ENCODE measurements at places on chromosomes 5 and 9. TPM values are rescaled to one million over a fixed set of nuclear protein-coding genes. Genes with fewer than 3 reads are reported as not detected.

Gene CEP72
- total RNA-seq, result 27.0 TPM

Gene PCDHB7
- total RNA-seq, result not detected

GRCh38 chr5:175603987-175604739, 53.7 kb upstream of the HRH2 start:
- H3K27me3 ChIP-seq, result no peaks in the 10 kb centered on the region
- H3K36me3 ChIP-seq, result no peaks in the 10 kb centered on the region
- no peak overlapping the region for H3K27ac ChIP-seq
- peaks cover 9% of the 10 kb centered on the region for H3K4me1 ChIP-seq
- no peak for DNase-seq

DNA sequence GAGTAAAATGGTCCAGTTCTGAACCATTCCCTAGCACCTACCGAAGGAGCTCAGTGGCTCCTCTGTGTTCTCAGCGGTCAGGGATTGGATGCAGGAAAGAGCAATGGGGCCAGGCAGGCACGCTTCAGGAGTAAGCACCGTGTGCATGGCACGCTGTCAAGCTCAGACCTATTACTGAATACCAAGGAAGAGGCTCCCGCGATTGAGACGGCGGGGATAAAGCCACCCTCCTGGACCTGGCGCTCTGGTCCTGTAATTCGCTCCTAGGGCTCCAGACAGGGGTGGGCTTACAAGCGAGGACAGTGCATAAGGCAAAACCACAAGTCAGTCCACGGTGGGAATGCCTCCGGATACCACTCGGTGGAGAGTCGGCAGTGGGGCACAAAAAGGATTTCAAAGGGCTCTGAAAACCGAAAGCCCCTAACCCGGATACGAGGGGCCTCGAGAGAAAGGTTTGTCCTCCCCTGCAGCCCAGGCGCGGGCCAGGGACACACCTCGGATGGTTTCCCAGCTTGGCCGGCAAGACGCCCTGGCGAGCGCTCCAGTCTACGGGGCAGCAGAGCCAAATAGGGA, 988 bp downstream of the OXCT1 start:
- H3K36me3 ChIP-seq, result peaks cover 17% of the 10 kb centered on the region
- peak; percentile 20 for DNase-seq
- peaks cover 55% of the 10 kb centered on the region for H3K4me1 ChIP-seq
- H3K27me3 ChIP-seq, result no peaks in the 10 kb centered on the region

Gene MYOZ3
- total RNA-seq, result 0.20 TPM

Gene ZFP37
- 1.4 TPM for total RNA-seq

Gene ENHO
- total RNA-seq, result not detected

Gene PSMB7
- 155 TPM for total RNA-seq

GRCh38 chr9:78985084-78985738, 586.6 kb upstream of the TLE4 start:
- H3K4me3 ChIP-seq, result no peak overlapping the region
- H3K27ac ChIP-seq, result no peak overlapping the region
- H3K4me1 ChIP-seq, result no peaks in the 10 kb centered on the region
- DNase-seq, result no peak
- no peaks in the 10 kb centered on the region for H3K27me3 ChIP-seq
- no peaks in the 10 kb centered on the region for H3K36me3 ChIP-seq

DNA sequence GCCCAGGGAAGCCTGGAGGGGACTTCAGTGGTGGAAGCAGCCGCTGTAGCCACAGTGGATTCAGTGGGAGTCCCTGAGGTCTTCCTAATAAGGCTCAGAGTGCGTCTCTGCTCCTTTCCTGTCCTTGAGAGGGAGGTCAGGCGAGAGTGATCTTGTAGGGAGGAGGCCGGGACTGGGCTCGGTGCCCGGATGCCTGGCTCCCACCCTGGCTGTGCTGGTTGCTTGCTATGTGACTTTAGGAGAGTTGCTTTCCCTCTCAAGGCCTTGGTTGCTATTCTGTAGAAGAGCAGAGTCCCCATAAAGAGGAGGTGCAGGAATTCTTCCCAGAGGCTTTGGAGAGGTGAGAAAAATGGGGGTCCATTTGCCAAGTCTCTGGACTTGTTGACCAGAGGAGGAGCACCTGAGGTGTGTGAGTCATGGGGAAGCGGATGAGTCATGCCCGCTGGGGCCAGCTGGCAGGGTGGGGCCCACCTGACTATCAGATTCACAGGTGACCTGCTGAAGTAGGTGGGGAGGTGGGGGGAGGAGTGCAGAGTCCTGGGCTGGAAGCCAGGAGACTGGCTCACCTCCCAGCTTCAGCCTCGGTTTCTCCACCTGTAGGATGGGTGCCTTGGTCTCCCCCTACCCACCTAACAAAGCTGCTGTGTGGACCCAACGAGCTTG, 13.8 kb downstream of the GSN start:
- H3K36me3 ChIP-seq, result no peaks in the 10 kb centered on the region
- peak; percentile 37 for DNase-seq
- no peak overlapping the region for H3K4me3 ChIP-seq
- peaks cover 18% of the 10 kb centered on the region for H3K4me1 ChIP-seq
- H3K27ac ChIP-seq, result no peak overlapping the region
- no peaks in the 10 kb centered on the region for H3K27me3 ChIP-seq

Gene FOXD4
- total RNA-seq, result not detected

- no peaks in the 10 kb centered on the region for H3K4me1 ChIP-seq
- H3K36me3 ChIP-seq, result no peaks in the 10 kb centered on the region
- no peak overlapping the region for H3K27ac ChIP-seq
- H3K27me3 ChIP-seq, result peaks cover 5% of the 10 kb centered on the region
Measured at GRCh38 chr5:137466889-137467288, 32.2 kb downstream of the SPOCK1 start.

GRCh38 chr5:170225326-170226128, 7.3 kb upstream of the C5orf58 start:
- no peaks in the 10 kb centered on the region for H3K36me3 ChIP-seq
- H3K4me1 ChIP-seq, result peaks cover 5% of the 10 kb centered on the region
- no peak overlapping the region for H3K27ac ChIP-seq
- no peak overlapping the region for H3K4me3 ChIP-seq
- peak; percentile 91 for DNase-seq
- no peaks in the 10 kb centered on the region for H3K27me3 ChIP-seq

DNA sequence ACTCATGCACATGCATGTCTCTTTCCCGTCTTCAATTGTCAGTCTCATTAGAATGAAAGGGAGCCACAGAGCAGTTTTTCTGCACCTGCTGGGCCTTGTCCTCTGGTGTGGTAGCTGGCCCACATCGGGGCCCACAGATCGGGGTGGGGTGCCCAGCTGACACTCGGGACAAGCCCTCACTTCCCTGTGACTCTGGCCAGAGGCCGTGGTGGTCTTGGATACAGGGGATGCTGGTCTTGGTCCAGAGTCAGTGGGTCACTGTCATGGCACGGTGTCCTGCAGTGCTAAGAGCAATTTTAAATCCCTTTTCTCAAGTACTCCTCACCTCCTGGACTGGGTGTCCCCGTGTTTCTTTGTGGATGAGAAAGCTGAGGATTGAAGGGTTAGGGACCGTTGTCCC, 193.2 kb downstream of the CACNA1B start:
- no peaks in the 10 kb centered on the region for H3K4me1 ChIP-seq
- H3K4me3 ChIP-seq, result no peak overlapping the region
- DNase-seq, result no peak
- no peaks in the 10 kb centered on the region for H3K36me3 ChIP-seq
- H3K27ac ChIP-seq, result no peak overlapping the region

DNA sequence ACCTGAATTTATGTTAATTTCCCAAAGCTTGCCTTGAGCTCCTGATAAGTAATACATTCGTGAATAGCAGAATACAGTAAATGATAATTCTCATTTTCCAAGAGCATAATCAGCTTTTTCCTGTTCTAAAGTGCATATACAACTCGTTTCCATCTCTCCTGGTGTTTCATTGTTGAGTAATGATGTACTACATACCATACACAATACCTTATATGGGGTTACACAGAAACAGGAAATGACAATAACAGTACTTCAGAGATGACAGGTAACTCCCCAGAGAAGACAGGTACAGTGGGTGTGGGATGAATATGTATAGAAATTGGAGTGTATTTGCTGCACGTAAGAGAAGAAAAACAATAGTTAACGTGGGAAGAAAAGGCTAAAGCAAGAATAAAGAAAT, 287.1 kb downstream of the TENT4A start:
- H3K27me3 ChIP-seq, result peaks cover 9% of the 10 kb centered on the region
- H3K27ac ChIP-seq, result no peak overlapping the region
- DNase-seq, result no peak
- peaks cover 2% of the 10 kb centered on the region for H3K4me1 ChIP-seq
- H3K4me3 ChIP-seq, result no peak overlapping the region

Gene JMY
- total RNA-seq, result 6.1 TPM

Gene C5orf58
- total RNA-seq, result not detected

GRCh38 chr9:124757616-124758015, 13.5 kb downstream of the NR6A1 start:
- H3K27ac ChIP-seq, result no peak overlapping the region
- no peak for DNase-seq
- H3K27me3 ChIP-seq, result peaks cover 71% of the 10 kb centered on the region
- H3K4me3 ChIP-seq, result no peak overlapping the region

DNA sequence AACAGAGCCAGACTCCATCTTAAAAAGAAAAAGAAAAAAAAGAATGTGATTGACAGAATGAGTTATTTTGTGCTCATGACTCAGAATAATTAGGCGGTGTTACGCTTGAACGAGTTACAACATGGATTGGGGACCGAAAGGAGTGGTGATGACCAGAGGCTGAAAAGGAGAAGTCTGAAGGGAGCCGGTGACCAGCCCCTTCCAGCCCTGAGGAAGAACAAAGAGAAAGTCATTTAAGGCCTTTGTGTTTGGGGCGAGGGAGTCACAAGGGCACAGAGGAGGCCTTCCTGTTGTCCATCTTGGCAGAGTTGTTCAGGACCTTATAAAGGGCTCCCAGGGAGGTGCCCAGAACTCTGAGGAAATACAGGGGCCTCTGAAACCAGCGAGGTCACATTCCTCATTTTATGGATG, 131.6 kb downstream of the GOLPH3 start:
- no peak for DNase-seq
- no peaks in the 10 kb centered on the region for H3K4me1 ChIP-seq
- H3K4me3 ChIP-seq, result no peak overlapping the region
- H3K27me3 ChIP-seq, result no peaks in the 10 kb centered on the region
- H3K27ac ChIP-seq, result no peak overlapping the region

DNA sequence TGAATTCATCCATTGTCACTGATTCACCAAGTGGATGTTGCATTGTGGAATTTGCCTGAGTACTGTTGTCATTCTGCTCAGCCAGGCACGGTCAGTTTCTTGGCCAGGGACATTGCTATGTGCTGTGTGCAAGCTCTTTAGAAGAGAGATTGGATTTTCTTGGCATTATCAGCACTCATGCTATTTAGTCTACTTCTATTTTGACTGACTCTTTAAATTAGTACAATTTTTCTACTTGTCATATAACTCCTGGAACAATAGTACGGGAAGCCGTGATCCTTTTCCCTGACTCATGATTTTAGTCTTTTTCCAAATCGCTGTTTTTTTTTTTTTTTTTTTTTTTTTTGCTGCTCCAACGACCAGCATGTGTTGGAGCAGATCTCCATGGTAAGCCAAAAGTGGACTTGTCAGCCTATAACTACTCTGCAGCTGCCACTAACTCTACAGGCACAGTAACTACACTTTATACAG, 129.7 kb downstream of the CDC42SE2 start:
- H3K4me1 ChIP-seq, result peaks cover 83% of the 10 kb centered on the region
- peak overlapping the region; percentile 88 for H3K27ac ChIP-seq
- H3K4me3 ChIP-seq, result peak overlapping the region; percentile 66
- H3K36me3 ChIP-seq, result peaks cover 80% of the 10 kb centered on the region
- DNase-seq, result no peak
- H3K27me3 ChIP-seq, result no peaks in the 10 kb centered on the region

Gene NAIP
- 4.9 TPM for total RNA-seq

DNA sequence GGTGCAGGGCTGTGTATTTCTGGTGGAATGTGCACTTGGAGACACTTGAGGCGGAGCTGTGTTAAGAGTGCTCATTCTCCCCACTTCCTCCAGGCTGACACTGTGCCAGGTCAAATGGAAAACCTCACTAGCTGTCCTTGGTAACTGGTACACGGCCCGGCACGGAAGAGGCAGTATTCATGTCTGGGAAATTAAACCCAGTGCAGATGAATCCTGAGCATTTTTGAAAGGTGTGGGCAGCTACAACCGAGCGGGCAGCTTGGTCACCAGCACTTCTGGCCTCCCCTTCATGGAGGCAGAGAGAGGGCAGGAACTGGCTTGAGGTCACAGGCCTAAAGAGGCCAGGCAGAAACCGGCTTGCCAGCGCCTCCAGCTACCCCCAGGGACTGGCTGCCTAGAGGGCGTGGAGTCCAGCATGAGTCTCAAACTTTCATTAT, 1.6 kb downstream of the CLPTM1L start:
- peaks cover 26% of the 10 kb centered on the region for H3K4me1 ChIP-seq
- no peak overlapping the region for H3K27ac ChIP-seq
- no peaks in the 10 kb centered on the region for H3K27me3 ChIP-seq
- H3K36me3 ChIP-seq, result peaks cover 27% of the 10 kb centered on the region
- DNase-seq, result no peak

GRCh38 chr5:167653645-167654106, 637.8 kb upstream of the WWC1 start:
- H3K4me3 ChIP-seq, result no peak overlapping the region
- no peaks in the 10 kb centered on the region for H3K27me3 ChIP-seq
- no peak for DNase-seq
- no peaks in the 10 kb centered on the region for H3K4me1 ChIP-seq

DNA sequence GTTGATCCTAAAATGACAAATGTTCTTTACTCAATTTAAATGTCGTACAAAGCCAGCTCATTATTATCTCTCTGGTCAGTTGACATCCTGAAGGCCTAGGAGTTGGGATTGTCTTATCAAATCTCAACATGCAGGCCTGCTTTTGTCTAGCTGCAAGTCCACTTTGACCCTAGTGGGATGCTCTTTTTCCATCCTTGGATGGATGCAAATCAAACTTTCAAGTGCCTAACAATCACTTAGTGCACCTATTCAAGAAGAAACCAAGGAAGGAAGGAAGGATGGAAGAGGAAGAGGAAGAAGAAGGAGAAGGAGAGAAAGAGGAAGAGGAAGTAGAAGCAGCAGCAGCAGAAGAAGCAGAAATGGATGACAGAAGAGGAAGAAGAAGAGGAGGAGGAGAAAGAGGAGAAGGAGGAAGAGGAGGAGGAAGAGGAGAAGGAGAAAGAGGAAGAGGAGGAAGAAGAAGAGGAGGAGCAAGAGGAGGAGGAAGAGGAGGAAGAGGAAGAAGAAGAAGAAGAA, 109.6 kb downstream of the PIK3R1 start:
- H3K27me3 ChIP-seq, result peaks cover 1% of the 10 kb centered on the region
- H3K36me3 ChIP-seq, result no peaks in the 10 kb centered on the region
- H3K4me3 ChIP-seq, result no peak overlapping the region
- H3K4me1 ChIP-seq, result no peaks in the 10 kb centered on the region

- no peaks in the 10 kb centered on the region for H3K4me1 ChIP-seq
- peaks cover 14% of the 10 kb centered on the region for H3K27me3 ChIP-seq
- no peak overlapping the region for H3K4me3 ChIP-seq
- H3K27ac ChIP-seq, result no peak overlapping the region
Measured at GRCh38 chr9:137924761-137925369, 47.3 kb downstream of the CACNA1B start.

DNA sequence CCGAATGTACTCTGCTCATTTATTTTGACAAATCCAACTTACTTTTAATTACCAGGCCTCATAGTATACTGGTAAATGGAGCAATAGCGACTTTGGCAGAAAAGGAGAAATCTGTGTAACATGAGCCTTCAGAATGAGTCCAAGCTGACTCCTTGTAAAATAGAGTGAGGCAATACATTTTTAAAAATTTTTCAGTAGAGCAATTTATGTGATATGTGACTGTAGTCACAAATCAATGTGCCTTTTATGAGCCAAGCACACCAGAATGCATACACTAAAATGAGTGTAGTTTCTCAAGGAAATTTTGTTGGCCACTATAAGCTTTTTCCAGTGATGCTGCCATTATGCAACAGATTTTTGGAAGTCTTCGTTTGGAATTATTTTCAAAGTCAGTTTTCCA, 73.8 kb downstream of the SNCAIP start:
- no peak overlapping the region for H3K27ac ChIP-seq
- H3K4me3 ChIP-seq, result no peak overlapping the region
- no peak for DNase-seq
- no peaks in the 10 kb centered on the region for H3K4me1 ChIP-seq
- H3K27me3 ChIP-seq, result no peaks in the 10 kb centered on the region
- no peaks in the 10 kb centered on the region for H3K36me3 ChIP-seq

Gene RAB3C
- not detected for total RNA-seq

Gene TXNDC8
- not detected for total RNA-seq

Gene LRRC19
- not detected for total RNA-seq
